ENCODE measurements at places on chromosomes 7 and 10.

- DNase-seq, result no peak
Measured at GRCh38 chr7:14673202-14673601, 229.3 kb downstream of the DGKB start.

GRCh38 chr7:28112012-28112411, 68.6 kb downstream of the JAZF1 start:
- no peak for DNase-seq

- no peak for DNase-seq
Measured at GRCh38 chr10:35320341-35320740, 16.0 kb upstream of the CCNY start.

DNA sequence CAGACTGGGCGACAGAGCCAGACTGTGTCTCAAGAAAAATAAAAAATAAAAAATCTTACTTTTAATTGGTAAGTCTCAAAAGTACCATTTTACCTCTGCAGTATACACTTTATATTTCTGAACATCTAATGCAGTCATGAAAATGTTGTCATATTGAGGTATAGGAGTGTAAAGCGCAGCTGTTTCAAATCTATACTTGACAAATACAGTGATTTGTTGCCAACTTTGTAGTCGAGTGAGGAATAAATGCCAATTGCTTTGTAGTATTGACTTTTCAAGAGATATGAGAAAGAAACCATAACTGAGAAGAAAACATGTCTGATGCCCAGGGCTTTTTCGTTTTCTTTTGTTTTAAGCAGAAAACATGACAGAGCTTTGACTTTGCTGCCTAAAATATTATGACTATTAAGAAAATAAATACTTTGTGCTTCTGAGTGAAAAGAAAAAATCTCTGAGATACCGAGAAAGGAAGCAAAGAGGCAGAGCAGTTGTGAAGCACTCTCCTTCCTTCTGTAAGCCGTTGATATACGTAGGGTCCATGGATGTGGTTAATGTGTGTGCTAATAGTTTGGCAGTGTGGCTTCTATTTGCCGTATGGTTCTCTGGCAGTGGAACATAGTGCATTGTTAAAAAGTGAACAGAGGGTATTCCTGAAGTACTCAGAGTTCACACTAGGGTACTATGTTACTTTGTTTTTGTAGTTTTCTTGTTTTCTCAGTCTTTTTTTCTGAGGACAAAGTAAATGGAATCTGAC, 38.2 kb downstream of the AVL9 start:
- DNase-seq, result no peak

- no peak for DNase-seq
Measured at GRCh38 chr7:57789130-57789529, 339.2 kb downstream of the ZNF716 start.

DNA sequence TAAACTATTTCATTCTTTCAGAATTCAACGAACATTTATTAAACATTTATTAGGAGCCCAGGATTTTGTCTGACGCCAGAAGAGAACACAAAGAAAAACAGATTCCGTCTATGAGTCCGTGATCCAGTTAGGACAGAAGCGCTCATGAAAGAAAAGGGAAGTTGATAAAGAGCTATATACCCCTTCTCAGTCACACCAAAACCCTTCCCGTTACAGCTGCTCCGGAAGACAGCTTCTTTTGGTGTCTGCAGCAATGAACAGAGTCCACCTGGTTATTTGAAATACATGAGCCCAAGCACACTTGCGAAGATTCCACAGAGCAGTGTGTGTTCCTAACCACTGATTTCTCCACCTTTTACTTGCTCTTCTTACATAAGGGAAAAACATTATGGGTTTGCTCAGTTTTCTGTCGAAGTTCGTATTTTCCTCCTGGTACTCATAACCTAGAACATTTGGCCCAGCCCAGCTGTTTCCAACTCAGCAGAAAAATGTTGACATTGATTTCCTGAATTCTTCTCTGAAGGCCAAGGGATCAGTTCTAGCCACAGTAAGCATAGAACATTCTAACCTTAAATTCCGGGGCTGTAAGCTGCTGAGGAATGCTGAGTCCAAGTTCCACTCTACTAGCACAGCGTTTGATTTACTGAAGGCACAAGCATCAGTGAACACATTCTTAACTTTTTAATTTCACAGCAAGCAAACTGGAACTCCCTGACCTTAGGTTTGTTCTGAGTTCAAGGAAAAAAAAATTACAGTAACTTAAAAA, 206.5 kb downstream of the SORCS1 start:
- DNase-seq, result no peak

GRCh38 chr7:14507617-14508016, 394.9 kb downstream of the DGKB start:
- DNase-seq, result no peak

DNA sequence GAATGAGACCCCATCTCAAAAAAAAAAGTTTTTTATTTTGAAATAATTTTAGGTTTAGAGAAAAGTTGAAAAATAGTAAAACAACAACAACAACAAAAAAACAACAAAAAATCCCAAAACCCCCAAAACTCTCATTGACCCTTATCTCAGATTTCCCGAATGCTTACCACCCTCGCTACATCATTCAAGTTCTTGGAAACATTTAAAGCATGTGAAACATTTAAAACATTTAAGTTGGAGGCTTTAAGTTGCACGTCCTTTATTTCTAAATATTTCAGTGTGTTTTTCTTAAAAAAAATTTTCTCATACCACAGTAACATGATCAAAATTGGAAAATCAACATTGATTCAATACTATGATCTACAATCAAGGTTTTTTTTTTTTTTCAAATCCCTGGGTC, 382 bp upstream of the ARMS2 start:
- DNase-seq, result no peak

GRCh38 chr7:130951303-130951975, 217.4 kb upstream of the KLF14 start:
- DNase-seq, result no peak

DNA sequence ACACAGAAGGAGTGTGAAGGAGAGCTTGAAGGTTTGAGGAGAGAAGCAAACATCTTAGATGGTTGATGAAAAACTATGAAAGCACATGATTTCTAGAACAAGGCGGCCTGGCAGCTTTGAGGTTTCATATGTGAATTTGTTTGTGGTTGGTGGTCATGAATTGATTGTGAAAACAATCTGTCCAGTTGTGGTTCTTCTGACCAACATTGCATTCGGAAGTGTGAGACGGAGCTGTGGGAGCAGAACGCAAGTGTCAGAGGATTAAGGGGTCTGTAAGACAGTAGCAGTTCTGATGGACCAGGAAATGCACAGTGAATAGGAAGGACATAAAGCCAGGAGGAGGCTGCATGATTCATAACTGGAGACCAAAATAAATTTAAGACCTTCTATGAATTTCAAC, 594.6 kb downstream of the NXPH1 start:
- no peak for DNase-seq

DNA sequence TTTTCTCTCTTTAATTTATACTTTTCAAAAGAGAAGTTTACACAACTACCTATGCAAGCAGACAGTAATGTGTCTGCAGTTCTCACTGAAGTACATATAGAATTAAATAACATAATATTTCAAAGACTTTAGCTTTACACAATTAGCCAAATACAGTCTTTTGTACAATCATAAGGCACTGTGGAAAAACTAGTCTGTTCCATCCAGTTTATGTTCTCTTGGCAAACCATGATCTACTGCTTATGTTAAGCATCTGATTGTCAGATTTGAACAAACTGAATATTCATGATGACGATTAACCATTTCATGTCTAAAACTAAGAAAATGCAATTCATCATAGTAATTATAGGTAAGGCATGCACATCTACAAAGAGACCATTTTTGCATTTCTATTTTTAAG, 842 bp downstream of the SEMA3A start:
- DNase-seq, result no peak

GRCh38 chr7:142771353-142771723, 568 bp downstream of the PRSS2 start:
- DNase-seq, result no peak

DNA sequence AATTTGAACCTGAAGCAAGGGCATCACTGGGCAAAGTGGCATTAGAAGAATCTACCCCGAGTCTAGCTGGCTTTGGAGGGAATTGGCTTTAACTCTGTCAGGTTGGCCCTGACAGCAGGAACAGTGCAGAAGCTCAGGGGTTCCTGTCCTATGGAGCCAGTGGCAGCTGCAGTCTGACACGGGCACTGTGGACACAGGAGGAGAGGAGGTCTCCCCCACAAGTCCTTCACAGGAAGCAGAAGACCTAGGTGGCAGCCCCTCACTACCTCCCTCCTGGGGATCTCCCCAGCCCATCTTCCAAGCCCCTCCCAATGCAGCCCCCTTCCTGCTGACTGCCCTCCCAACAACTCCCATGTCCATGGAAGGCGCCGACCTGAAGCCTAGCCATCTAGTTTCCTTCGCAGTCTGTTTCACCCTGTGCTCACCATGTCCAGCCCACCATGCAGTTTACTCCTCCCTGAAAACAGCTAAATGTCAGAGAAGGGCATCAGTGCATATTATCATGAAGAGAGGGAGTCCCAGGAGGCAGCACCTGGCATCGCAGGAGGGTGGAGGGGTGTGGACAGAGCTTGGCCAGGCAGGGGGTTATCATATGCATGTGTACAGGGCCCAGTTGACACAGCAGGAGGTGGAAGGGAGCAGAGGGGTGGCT, 17.9 kb upstream of the GDF10 start:
- DNase-seq, result no peak

DNA sequence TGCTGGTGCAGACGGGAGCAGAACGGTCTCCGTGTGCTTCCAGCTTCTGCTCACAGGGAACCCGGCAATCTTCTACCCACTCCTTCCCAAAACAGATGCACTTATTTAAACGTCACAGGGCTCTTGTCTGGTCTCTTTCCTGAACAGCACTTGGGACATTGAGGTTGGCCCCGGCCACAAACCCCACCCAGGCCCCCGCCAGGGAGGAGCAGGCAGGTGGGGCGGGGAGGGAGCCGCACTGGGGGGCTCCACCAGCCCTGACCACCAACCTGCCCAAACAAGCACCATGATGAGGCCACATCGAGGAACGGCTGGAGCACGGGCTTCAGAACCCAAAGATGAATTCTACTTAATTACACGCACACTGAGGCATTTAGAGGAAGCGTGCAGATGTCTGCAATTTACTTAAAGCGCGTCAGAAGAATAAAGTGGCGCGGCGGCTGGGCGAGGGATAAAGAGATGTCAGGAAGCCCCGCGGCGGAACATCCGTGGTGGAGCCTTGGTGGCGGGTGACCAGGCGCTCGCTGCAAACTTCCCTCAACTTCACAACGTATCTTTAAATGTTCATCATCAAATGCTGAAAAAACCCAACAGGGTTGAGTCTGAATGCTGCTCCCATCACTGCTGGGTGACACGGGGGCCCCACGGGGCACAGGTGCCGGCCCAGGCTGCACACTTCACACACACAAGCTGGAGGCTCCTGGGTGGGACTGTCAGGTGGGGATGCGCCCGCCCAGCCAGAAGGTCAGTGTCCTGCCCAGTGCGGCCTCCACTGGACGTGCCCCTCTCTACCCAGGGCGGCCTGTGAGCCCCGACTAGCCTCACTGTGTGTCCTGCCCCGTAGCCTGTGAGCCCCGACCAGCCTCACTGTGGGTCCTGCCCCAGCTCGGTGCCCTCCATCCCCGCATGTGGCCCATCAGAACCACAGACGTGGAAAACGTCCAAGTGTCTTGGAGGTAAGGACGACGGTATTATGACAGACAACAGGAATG, 279.2 kb downstream of the MAD1L1 start:
- DNase-seq, result no peak

Measured in activated T-helper 1 cell treated with anti-CD3 and anti-CD28 coated beads, Interleukin-2, amount 50 U/mL, for 16 hours (primary cell).